T-helper 22 cell (primary cell): ENCODE measurements at places on chromosomes 7 and 10.

GRCh38 chr7:44398511-44398911 is 73.1 kb upstream of the CAMK2B start:
- DNase-seq, result no peak

DNA sequence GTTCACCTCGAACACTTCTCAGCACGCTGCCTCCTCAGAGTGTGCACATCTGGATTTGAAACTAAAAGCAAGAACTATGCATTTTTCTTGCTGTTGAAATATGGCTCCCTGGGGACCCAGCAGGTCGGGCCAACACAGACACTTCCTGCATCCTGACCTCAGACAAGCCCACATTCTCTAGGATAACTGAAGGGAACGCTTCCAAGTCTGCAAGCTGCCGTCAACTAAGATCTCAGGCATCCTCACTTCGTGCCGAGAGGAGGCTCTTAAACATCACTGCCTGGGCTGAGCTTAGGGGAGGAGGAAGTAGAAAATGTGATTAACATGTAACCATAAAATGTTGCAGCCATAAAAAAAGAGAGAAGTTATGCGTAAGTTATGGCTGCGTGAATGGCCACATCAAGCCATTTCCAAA is 65.5 kb downstream of the PYROXD2 start:
- DNase-seq, result no peak

GRCh38 chr7:9718071-9718661 is 1255.5 kb upstream of the PHF14 start:
- no peak for DNase-seq

- DNase-seq, result no peak
Observed at GRCh38 chr7:117116211-117116610, 162.9 kb downstream of the ST7 start.

DNA sequence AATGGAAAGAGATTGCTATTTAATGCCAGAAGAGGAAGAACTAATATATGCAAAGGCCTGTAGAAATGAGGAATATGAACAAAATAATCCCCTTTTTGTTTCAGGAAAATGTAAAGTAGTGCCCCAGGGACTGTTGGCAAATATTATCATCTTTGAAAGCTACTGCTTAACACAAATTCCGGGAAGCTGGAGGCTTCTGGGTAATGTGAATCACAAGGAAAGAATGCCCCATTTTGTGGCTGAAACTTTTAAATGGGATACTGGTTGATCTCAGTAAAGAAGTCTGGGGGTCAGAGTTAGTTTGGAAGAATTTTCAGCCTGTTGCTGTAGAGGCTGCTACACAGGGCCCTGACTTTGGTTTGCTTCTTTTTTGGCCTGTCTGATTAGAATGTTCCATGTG is 141.0 kb downstream of the PTEN start:
- no peak for DNase-seq
